Activated T-cell treated with anti-CD3 and anti-CD28 coated beads for 1 hour (primary cell): ENCODE measurements at places on chromosomes 3 and 15.

DNA sequence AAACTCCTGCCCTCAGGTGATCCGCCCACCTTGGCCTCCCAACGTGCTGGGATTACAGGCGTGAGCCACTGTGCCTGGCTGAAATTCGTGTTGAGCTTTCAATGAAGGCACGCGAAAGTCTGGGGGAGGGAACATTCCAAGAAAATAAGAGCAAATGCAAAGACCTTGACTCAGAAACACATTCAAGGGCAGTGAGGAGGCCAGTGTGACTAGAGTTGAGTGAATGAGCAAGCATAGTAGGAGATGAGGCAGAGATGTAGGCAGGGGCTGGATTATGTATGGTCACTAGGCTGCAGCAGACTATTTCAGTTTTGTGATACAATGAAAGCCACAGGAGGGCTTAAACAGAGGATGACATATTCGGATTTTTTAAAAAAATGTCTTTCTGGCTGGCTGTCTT lies 67.0 kb downstream of the SCN11A start:
- no peak for DNase-seq

- no peak for DNase-seq
These were observed 310.4 kb downstream of the ERC2 start for GRCh38 chr3:56157693-56158362.

- no peak for DNase-seq
These were observed 23.9 kb downstream of the FAM174B start for GRCh38 chr15:92631721-92632120.

DNA sequence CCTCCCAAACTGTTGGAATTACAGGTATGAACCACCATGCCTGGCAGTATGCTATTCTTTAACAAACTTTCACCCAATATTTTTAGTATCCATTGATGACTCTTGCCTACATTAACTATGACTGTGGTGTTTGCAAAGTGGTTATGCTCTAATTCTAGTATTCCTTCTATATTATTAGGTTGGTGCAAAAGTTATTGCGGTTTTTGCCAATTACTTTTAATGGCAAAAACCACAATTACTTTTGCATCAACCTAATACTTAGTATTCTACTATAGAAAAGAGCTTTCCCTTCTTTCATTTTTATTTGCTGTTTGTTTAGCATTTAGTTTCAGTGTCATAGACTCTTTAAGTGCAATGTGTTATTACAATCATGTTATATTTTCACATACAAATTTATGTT lies 760.6 kb downstream of the NR2F2 start:
- DNase-seq = no peak

DNA sequence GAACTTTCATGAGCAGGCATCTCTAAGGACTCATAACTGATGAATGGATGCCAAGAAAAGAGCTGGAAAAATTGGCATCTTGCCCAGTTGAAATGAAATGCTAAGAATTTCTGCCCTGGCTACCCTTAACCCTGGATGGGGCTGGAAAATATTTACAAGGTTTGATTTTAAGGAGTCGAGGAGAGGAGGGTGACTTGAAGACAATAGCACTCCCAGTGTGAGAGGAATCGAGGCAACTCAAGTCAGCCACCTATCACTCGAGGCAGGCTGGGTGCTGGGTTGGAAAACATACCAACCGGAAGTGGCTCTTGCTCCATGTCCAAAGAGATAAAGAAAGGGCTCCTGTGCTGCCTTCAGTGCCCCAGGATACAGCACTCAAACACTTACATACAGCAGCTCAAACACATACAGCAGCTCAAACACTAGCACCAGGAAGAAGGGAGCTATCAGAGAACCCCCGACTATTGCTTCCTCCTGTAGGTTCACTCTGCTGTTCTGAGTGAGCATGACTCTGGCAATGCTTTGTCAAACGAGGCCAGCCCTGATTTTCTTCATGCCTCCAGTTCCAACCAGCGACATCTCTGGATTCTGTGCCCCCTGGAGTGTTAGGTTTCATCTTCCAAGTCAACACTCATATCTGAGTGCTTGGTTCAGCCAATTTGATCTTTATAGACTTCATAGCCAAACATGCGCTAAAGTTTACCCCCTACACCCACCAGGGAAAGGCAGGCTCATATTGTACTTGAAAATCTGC lies 4.9 kb downstream of the PRICKLE2 start:
- no peak for DNase-seq

GRCh38 chr3:129399145-129399894 lies 29.1 kb downstream of the EFCAB12 start:
- peak; percentile 56 for DNase-seq

DNA sequence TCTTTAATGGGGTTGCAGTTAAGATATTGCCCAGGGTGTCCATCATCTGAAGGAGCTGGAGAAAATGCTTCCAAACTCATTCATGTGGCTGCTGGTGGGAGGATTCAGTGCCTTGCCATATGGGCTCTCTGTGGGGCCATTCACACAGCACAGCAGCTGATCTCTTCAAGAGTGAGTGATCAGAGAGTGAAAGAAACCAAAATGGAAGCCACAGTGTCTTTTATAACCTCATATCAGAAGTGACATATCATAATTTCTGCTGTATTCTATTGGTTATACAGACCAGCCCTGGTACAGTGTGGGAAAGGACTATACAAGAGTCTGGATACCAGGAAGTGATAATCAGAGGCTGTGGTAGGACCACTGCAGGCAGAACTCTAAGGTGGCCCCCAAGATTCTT lies 33.6 kb downstream of the HHLA2 start:
- no peak for DNase-seq
